ENCODE measurements at places on chromosomes 12 and 14. TPM values are rescaled to one million over a fixed set of nuclear protein-coding genes. Genes with fewer than 3 reads are reported as not detected.

Gene GPR137C
- total RNA-seq: 0.17 TPM

Gene PRR4
- 1.8 TPM for total RNA-seq

Gene PLEKHD1
- not detected for total RNA-seq

Gene LRFN5
- total RNA-seq: not detected

Gene MIPOL1
- total RNA-seq: 3.4 TPM

Gene MYO1H
- not detected for total RNA-seq

Gene ADCY4
- not detected for total RNA-seq

Gene DDX11
- 42.2 TPM for total RNA-seq

Gene RNF212B
- total RNA-seq: not detected

Gene TMPRSS12
- not detected for total RNA-seq

Gene ZDHHC22
- total RNA-seq: 0.18 TPM

Gene SLC25A29
- 8.9 TPM for total RNA-seq

Gene HNF1A
- total RNA-seq: 3.9 TPM

Gene TOMM20L
- total RNA-seq: not detected

Gene DBX2
- total RNA-seq: not detected

Data from A549 treated with GW870086 at 1 μM for 4 hours (cell line).